ENCODE measurements at places on chromosomes 7 and 10.

- DNase-seq, result no peak
Measured at GRCh38 chr7:50400114-50400513, 50.0 kb downstream of the FIGNL1 start.

GRCh38 chr10:96507044-96507443 is 6.7 kb downstream of the TLL2 start:
- no peak for DNase-seq

GRCh38 chr10:92790440-92790839 is 57.9 kb upstream of the EXOC6 start:
- no peak for DNase-seq

GRCh38 chr10:10878963-10879362 is 138.7 kb upstream of the CELF2 start:
- DNase-seq, result no peak

- DNase-seq, result no peak
Measured at GRCh38 chr7:100348805-100349204, 9.1 kb upstream of the PILRB start.

- DNase-seq, result no peak
Measured at GRCh38 chr10:10332786-10333185, 684.9 kb upstream of the CELF2 start.

DNA sequence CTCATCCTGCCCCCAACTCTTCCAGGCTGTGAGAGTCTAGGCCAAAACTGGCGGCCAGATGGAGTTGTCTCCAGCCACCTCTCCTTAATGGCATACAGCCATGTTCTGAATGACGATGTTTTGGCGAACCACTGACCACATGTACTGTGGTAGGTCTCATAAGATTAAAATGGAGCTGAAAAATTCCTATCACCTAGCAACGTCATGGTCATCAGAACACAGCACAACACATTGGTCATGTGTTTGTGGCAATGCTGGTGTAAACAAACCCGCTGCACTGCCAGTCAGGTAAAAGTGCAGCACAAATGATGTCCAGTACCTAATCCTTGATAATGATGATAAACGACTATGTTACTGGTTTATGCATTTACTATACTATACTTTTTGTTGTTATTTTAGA is 290.0 kb upstream of the MKI67 start:
- no peak for DNase-seq

DNA sequence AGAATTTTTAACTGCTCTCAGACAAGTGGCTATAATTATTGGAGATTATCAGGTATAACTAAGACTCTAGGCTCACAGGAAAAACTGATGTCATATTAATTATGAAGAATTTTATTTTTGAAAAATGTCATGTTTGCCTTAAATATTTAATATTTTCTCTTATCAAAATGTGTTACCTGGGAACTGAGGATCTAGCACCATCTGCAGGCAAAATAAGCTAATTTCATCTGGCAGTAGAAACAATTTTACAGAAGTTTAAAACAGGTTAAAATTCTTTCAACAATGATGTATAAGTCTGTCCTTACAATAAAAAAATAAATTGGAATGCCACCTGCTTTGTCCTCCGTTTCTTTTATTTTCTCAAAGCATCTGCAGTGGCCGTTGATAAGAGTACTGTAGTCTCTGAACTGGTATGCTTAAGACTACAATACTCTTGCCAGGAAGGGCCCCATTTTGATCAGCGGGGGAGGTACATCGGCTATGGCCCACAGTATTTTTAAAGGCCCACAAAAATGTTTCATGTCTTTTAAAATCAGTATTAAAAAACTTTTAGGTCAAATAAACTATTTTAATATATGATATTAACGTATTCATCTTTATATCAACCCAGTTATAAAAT is 81.3 kb downstream of the VWDE start:
- no peak for DNase-seq

DNA sequence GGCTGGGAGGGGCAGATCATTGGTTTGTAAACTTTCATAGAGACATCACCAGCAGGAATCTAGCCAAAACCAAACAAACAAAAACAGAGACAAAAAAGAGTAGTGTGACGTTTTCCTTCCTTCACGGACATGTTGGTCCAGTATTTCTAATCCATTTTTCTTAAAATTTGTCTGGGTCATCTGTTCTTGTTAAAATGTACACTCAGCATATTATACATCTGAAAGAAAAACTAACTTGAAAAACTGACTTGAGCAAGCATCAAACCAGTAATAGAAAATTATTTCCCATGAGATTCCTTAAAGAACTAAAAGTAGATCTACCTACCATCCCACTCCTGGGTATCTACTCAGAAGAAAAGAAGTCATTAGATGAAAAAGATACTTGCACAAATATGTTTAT is 164.2 kb downstream of the KLF6 start:
- DNase-seq, result no peak

- no peak for DNase-seq
Measured at GRCh38 chr7:108232076-108232475, 101.9 kb upstream of the LAMB4 start.

DNA sequence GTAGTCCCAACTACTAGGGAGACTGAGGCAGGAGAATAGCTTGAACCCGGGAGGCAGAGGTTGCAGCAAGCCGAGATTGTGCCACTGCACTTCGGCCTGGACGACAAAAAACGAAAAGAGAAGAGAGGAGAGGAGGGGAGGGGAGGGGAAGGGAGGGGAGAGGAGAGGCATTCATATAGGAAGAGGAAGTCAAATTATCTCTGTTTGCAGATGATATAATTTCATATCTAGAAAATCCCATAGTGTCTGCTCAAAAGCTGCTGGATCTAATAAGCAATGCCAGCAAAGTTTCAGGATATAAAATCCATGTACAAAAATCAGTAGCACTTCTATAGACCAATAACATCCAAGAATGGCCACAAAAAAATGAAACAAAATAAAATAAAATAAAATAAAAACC is 120.3 kb downstream of the LMBR1 start:
- DNase-seq, result no peak

DNA sequence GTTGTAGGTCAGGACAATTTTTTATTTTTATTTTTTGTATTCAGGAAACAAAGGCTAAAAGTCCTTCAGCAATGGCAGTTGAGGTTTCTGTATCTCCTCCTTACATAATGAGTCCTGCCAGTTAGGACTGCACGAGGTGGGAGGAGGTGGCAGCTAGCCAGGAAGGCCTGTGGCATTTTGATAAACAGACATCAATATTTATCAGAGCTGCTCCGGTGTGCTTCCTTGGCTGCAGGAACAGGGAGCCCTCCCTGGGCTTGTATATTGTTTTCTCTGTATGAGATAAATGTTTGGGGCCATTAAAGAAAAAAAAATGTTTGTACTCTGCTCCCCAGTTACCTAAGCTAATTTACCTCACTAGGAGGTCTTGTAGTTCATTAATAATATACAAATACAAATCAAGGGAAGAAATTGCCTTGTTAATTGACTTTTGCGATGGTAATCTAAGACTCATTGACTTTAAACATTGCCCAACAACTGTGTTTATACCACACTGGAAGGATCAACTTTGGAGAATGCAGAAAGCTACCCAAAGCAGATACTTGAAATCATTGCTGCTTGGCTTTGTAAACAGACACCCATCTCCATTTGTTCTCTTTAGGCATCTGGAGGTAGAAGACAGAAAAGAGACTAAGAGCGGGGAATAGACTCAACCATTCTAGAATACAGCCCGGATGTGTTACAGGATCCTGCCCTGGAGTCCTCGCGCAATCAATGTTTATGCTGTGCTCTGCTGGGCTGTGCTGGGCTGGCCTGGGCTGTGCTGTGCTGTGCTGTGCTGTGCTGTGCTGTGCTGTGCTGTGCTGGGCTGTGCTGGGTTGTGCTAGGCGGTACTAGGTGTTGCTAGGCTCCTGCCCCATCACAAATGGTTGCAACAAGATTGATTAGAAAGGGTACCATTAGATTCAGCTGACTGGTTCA is 36.5 kb upstream of the PDZD8 start:
- no peak for DNase-seq

DNA sequence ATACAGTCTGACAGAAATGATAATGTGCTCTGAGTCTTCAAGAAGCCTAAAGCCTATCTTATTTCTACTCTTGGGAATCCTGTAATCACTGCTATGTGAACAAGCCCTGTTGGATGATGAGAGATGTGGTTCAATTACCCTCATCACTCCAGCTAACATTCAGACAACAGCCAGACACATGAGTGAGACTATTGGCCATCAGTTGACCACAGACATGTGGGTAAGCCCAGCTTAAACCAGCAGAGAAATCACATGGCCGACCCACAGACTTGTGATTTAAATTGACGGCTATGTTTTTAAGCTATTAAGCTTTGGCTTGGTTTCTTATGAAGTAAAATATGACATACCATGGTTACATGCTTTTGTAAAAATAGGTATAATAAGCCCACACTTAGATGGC is 2.6 kb downstream of the MBL2 start:
- no peak for DNase-seq

GRCh38 chr7:18755793-18756192 is 260.2 kb downstream of the HDAC9 start:
- DNase-seq, result no peak

GRCh38 chr10:9719246-9719645 is 1298.4 kb upstream of the CELF2 start:
- DNase-seq, result no peak
